ENCODE measurements at places on chromosomes 12 and 14. TPM values are rescaled to one million over a fixed set of nuclear protein-coding genes. Genes with fewer than 3 reads are reported as not detected.
A peak's percentile ranks its signal among the peaks of the same experiment; 100 is the strongest.

DNA sequence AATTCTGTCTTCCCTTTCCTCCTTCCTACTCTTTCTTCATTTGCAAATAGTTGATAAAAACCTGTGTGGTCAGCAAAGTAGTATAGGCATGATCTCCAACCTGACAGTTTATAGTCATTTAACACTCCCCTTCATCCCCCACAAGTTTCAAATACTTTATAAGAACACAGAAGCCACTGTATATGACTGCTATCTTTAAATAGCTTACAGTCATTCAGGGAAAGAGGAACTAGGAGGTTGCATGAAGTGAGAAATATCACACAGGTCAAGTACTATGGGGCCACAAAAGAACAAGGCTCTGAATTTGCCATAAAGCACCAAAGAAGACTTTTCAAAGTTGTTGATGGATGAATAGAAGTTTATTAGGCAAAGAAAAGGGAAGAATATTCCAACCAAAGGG, 431.3 kb downstream of the NPAS3 start:
- no peak for DNase-seq

GRCh38 chr12:110561471-110562201, 21.5 kb downstream of the PPTC7 start:
- DNase-seq: no peak

DNA sequence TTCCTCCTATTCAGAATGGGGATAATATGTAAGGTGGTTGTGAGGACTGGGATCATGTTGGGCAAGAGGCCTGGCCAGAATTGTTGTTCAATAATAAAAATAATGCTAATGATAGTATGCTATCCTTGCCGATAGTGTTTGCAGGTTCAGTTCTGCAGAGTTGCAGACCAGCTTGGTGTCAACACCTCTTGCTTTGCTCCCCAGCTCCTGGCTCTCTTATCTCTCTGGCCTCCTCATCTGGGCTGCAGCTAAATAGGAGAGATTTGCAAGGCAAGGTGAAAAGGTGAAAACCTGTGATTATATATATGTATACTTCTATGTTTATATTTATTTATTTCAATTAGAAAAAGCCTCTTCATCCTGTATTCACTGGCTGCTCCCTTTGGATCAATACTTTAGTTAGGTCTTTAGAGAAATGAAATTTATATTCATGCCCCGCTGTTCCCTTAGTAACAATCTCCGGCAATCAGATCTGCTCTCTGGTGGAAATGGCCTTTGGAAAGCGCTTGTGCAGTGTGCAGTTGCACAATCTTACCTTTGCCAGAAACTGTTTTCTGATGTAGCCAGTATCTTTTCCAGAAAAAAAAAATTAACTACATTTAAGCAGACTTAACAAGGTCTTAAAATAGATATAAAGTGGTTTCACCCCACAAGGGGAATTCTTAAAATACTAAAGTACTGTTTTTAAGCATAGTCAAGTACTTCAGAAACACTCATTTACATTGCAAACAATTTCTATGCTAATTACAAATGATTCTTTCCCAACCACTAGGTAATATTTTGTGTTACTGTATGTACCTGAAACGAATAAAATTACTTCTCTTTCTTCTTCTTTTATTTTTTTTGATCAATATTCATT, 19.1 kb upstream of the ACVR1B start:
- DNase-seq: no peak

GRCh38 chr12:20055856-20056255, 312.5 kb upstream of the PDE3A start:
- DNase-seq: no peak

GRCh38 chr14:61438497-61438859, 117.1 kb downstream of the PRKCH start:
- DNase-seq: peak; percentile 41

- DNase-seq: no peak
These were observed 1097.4 kb upstream of the TMEM132C start for GRCh38 chr12:127169321-127170181.

DNA sequence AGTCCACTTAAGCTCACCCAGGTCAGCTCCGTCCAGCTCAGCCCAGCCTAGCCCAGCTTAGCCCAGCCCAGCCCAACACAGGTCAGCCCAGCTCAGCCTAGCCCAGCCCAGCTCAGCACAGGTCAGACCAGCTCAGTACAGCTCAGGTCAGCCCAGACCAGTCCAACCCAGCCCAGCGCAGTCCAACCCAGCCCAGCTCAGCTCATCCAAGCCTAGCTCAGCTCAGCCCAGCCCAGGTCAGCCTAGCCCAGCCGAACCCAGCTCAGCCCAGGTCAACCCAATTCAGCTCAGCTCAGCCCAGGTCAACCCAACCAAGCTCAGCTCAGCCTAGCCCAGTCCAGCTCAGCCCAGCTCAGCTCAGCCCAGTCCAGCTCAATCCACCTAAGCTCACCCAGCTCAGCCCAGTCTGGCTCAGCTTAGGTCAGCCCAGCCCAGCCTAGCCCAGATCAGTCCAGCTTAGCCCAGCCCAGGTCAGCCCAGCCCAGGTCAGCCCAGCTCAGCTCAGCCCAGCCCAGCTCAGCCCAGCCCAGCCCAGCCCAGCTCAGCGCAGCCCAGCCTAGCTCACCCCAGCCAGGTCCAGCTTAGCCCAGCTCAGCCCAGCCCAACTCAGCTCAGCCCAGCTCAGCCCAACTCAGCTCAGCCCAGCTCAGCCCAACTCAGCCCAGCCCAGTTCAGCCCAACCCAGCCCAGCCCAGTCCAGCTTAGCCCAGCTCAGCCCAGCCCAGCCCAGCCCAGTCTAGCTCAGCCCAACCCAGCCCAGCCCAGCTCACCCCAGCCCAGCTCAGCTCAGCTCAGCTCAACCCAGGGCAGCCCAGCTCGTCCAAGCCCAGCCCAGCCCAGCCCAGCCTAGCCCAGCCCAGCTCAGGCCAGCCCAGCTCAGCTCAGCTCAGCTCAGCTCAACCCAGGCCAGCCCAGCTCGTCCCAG, 184.0 kb downstream of the TMEM121 start:
- no peak for DNase-seq

DNA sequence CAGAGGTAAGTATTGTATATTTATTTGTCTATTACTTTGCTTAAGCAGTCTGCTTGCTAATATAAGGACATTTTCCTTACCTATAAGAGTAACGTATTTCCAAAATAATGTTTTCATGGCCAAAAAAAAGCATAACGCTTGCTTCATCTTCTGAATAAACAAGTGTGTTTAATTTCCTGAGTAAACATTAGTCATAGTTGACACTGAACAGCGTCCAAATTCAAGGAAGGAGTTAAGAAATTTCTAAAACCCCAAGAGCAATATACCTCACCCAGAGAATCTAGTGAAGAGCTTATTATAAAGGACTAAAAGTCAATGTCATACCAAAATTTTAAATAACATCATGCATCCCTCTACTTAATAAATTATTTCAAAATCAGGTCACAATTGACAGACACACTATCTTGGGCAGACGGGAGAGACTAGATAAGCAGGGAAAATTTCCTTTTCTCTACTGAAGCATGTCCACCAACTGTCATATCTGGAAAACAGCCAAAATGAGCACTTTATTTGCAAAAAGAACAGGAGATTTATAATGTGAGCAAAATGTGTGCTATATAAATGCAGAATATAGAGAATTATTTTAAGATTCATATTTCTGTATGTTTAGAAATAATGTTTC, 25.1 kb downstream of the ANKS1B start:
- no peak for DNase-seq

- DNase-seq: no peak
These were observed 93.4 kb upstream of the CPM start for GRCh38 chr12:69026336-69026735.

DNA sequence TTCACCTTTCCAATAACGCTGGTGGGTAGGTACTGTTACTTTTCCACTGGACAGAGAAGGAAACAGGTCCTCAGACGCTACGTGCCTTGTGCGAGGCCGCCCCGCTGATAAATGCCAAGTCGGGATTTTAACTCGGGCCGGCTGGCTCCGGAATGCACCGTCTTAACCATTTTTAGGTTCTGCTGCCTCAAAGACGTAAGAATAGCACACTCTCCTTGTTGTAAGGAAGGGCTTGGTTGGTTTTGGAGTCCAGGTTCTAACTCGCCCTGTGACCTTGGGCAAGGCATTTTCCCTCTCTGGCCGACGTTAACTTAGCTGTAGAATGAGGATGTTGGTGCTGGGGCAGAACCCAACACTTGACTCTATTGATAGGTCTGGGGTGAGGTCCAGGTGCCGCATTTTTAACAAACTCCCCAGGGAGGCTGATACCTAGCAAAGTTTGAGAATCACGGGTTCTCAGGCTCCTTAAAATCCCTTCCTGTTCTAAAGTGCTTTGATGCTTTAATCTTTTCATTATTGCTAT, 814 bp downstream of the ANKRD13A start:
- peak; percentile 46 for DNase-seq

DNA sequence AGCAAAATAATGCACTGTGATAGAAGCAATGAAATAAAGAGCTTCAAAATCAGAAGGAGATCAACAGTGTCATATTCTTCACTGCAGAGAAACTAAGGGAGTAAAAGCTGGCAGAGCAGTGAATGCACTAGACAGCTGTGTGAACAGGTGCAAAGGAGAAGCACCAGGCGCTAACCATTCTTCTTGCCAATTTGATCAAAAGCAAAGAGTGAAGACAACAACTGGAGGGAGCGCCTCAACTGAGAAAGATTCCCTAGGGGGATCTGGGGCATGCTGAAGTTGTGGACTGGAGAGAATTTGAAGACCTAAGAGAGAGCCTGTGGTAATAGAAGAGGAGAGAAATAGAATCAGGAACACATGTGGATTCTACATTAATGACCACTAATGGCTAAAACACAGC, 50.4 kb upstream of the OVCH1 start:
- no peak for DNase-seq

DNA sequence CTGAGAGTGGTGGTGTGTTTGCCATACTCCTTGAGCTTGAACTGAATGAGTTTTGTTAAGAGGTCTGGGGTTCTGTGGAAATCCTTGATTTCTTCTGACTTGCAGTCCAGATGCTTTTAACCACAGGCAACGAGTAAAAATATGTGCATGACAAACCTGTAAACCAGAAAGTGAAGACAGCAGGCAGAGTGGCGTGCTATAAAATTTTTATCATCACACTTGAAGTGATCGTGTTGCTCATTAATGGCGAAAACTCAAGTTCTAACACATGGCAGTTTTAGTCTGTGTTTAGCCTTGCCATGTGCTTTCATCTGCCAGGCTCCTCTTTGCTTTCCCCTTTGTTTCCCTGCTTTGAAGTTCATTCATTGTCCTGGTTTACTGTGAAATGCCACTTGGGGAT, 28.0 kb downstream of the TXNRD1 start:
- no peak for DNase-seq

GRCh38 chr14:22088614-22089342, 415.2 kb upstream of the OR4E1 start:
- DNase-seq: no peak

DNA sequence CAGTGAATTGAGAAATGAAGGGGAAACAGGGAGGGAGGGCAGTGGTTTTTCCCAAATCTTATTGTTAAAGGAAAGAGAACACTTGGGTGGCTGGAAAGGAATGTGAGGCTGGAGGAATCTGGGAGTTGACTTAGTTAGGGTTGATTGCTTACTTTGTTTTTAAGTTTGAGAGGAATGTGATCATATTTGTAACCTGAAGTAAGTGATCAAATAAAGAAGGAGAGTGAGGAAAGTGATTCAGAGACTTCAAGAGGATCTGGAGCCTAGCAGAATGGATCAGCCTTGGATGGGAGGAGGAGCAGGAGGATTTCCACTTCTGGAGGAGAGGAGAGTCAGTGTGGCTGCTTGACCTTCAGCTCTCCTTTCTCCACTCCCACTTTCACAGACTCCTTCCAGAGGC, 6.0 kb upstream of the LRP6 start:
- DNase-seq: no peak

DNA sequence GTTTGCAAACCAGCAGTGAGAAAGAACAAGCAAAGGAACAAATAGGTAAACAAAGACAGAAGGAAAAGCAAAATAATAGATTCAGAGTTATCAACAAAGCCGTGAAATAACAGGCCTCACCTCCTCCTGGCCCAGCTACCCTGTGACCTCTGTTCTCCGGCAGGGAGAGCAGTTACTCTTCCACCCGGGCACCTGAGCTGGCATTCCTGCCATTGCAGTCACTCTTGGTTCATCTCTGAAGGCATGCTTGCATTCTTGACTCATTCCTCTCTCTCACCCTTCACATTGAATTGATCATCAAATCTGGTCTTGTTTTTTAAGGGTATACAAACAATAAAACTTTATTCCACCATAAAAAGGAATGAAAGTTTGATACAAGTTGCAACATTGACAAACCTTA, 95.1 kb downstream of the TTC8 start:
- DNase-seq: no peak

GRCh38 chr12:24960222-24960855, 11.4 kb upstream of the BCAT1 start:
- peak; percentile 79 for DNase-seq

- no peak for DNase-seq
These were observed 954 bp downstream of the HAUS4 start for GRCh38 chr14:22955702-22956569.

DNA sequence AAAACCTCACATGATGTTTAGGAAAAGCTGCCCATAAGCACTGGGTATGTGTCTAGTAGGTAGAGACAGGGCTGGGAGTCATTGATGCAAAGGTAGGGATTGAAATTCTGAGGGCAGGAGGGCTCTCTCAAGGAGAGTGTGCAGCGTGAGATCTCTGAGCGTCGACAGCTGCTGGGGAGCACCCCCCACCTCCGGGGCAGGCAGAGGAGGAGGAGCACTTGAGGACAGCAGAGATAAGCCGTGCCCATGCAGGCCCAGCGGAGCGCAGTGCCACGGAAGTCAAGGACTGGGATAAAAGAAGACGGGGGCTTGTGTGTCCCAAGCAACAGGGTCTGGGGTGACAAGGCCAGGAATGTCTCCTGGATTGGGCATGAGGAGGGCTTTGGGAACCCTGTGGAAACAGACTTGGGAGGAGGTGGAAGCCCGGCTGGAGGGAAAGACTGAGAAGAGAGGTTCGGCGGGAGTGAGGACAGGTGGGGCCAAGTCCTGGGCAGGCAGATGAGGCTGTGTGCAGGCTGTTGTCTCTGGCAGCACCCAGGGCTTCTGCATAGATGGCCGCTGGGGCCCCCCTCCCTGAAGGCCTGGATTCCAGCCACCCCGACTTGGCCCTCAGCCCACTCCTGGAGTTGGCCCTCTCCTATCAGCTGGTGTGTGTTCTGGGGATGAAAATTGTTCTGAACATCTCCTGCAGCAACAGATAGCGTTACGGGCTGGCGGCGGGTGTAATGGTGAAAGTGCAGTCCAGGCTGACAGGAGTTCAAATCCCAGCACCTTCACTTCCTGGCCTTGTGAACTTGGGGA, 1.9 kb downstream of the CACNA2D4 start:
- DNase-seq: no peak

RILPL2 gene
- 9.3 TPM for total RNA-seq

BMAL2 gene
- total RNA-seq: 9.7 TPM

SLC17A8 gene
- total RNA-seq: not detected

ZNF891 gene
- total RNA-seq: 1.8 TPM

TMEM30B gene
- total RNA-seq: 1.7 TPM

FIGNL2 gene
- 0.43 TPM for total RNA-seq

TAS2R50 gene
- 0.63 TPM for total RNA-seq

NUDT14 gene
- 9.7 TPM for total RNA-seq
